ENCODE measurements at places on chromosomes 2 and 18.

DNA sequence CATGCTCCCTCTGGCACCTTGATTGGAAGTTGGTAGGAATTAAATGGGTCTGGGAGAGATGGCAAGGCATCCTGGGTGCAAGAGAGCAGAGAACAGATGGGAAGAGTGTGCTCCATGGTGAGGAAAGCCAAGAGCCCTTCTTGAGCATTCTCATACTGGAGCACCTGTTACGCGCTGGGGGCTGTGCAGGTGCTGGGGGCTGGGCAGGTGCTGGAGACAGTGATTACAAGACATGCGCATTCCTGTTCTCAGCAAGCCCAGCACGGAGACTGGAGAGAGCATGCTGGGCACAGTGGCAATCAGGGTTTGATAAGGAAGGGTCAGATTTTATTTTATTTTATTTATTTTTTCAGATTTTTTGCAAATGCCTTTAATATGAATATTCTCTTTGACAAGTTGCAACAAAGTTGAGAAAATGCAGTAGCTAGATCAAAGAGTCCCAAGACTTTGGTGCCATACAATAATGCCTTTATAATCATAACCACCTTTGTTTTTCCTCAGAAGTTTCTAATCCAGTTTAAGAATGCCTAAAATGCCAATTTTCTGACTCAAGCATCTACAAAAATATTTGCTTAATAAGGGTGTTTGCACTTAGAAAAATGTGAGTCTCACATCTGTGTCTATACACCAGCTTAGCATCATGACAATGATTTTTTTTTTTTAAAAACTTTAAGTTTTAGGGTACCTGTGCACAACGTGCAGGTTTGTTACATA, 193.3 kb downstream of the RNF152 start:
- no peak overlapping the region for H3K27ac ChIP-seq
- no peaks in the 10 kb centered on the region for H3K27me3 ChIP-seq
- no peaks in the 10 kb centered on the region for H3K4me1 ChIP-seq
- no peak for DNase-seq
- no peaks in the 10 kb centered on the region for H3K36me3 ChIP-seq

DNA sequence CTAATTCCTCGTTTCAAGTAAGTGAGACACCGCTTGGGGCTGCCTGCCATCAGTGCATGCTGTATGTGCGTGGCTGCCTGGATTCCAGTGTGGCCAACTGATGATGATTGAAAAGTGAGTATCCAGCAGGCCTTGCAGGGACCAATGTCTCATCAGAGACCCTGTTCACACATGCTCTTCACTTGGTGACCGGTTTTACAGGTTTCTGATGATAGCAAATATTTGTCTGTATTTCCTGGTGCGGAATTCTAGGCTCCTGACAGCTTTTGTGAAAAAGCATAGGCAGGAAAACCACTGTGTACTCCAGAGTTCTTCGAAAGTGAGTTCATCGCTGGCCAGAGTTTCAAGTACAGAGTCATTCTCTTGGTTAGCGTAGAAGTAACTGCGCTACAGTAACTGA, 13.8 kb upstream of the YWHAQ start:
- H3K27me3 ChIP-seq: no peaks in the 10 kb centered on the region
- no peak for DNase-seq
- no peak overlapping the region for H3K4me3 ChIP-seq

DNA sequence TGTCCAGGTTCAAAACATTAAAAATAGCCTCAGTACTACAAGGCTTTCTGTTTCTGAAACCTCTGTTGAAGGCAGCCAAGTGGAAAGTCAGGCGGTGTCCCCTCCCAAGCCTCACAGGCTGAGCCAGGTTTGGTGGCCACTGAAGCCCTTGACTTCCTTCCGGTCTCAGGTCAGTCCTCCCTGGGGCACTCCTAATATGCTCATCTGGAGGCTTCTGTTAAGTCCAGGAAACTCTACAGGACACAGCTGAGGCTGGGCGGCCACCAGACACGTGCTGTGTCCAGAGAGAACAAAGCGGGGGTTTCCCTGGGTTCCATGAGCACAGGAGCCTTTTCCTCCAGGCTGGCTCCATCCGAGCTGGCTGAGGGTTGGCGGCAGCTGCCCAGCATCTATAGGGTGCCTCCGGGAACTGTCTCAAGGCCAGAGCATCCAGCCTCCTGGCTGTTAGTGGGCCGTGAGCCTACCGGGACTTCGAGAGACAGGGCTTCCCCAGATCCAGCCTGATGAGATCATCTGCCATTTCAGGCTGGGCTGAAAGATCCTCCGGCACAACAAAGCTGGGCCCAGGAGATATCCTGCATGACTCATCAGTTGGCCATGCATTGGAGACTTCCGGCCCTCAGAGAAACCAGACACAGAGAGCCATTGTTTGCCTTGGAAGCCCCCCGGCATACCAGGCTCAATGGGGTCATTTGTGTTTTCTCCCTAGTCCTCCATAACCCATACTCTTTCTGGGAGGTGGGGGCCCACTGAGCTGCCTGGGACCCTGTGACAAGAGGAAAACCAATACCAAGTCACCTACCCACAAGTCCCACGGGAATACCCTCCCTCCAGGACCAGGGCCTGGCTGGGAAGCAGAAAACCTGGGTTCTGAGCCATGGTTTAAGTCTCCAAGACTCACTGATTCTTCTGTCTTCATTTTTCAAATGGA, 71.7 kb downstream of the HS1BP3 start:
- peaks cover 40% of the 10 kb centered on the region for H3K4me1 ChIP-seq
- H3K27ac ChIP-seq: peak overlapping the region; percentile 74
- no peaks in the 10 kb centered on the region for H3K36me3 ChIP-seq
- no peak overlapping the region for H3K4me3 ChIP-seq
- DNase-seq: no peak

DNA sequence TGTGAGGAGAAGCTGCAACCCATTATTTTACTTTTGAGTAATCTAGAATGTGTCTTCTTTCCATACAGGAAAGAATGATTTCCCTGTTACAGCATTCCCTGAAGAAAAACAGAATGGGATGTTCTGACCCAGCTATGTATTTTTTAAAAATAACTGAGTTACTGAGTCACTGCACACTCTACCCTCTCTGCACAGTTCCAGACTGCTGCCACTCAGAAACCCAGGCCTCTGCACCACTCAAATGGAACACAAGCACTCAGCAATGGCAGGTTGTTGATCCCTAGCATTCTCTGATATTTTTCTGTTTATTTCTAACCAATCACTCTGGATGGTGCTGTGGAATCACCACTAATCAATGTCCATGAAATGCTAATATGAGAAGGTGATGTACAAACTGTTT, 1300.0 kb upstream of the FAM98A start:
- DNase-seq: no peak
- no peaks in the 10 kb centered on the region for H3K36me3 ChIP-seq
- no peak overlapping the region for H3K27ac ChIP-seq
- no peak overlapping the region for H3K4me3 ChIP-seq

- H3K36me3 ChIP-seq: no peaks in the 10 kb centered on the region
- H3K4me3 ChIP-seq: no peak overlapping the region
- H3K27ac ChIP-seq: no peak overlapping the region
- no peaks in the 10 kb centered on the region for H3K27me3 ChIP-seq
Observed at GRCh38 chr2:166138144-166138543, 10.3 kb upstream of the SCN1A start.

DNA sequence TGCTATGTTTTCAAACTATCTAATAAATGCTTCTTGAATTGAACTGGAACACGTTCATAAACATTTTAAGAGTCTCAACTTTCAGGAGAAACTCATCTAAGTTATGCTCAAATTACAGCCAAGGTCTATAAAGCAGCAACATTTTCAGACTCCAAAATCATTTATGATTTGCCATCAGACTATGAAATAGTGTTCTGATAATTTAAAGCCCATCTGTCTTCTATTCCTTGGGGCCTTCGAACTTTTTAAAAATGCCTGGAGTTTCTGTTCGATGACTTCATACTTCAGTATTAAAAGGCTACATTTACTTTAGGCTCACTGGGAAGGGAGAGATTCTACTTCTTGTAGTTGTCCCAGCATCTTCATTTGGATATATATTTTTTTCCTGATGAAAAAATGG, 73.6 kb upstream of the NXPH2 start:
- H3K36me3 ChIP-seq: no peaks in the 10 kb centered on the region
- H3K27me3 ChIP-seq: no peaks in the 10 kb centered on the region
- no peak for DNase-seq
- H3K4me3 ChIP-seq: no peak overlapping the region

DNA sequence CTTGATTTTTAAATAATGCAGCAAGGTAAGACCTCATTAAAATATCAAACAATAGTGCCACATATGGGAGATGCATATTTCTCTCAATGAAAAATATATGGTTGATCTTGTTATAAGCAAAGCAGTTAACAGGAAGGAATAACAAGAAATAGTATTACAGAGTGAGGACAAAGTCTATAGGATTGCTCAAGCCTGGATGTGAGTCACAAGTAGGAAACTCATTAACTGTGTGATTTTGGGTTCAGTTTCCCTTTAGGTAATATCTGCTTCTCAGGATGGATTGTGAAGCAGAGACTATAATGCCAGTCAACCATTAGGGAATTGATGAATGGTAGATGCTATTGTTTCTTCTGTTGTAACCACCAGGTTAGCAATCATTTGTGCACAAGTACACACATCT, 42.9 kb upstream of the SPHKAP start:
- H3K36me3 ChIP-seq: no peaks in the 10 kb centered on the region
- no peaks in the 10 kb centered on the region for H3K4me1 ChIP-seq
- no peaks in the 10 kb centered on the region for H3K27me3 ChIP-seq

- no peaks in the 10 kb centered on the region for H3K27me3 ChIP-seq
- no peak overlapping the region for H3K4me3 ChIP-seq
- no peaks in the 10 kb centered on the region for H3K36me3 ChIP-seq
- DNase-seq: no peak
- H3K27ac ChIP-seq: no peak overlapping the region
- no peaks in the 10 kb centered on the region for H3K4me1 ChIP-seq
Observed at GRCh38 chr2:75324861-75325284, 125.6 kb upstream of the TACR1 start.

DNA sequence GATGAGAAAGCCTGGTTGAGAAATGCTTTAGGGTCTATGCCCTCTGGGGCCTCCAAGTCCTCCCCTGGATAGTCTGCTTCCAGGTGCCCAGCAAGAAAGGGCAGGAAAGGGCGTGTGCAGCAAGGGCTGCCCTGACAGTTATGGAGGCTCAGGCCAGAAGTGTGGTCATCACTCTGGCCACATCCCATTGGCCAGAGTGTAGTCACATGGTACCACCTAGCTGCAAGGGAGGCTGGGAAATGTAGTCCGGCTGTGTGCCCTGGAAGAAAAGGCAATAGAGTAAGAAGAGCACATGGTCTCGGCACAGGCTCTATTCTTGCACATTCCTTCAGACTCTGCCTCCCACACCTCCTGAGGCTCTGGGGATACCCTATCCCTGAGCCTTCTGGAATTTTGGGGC, 35.7 kb downstream of the ODC1 start:
- DNase-seq: no peak
- no peak overlapping the region for H3K27ac ChIP-seq
- H3K4me1 ChIP-seq: peaks cover 21% of the 10 kb centered on the region
- no peak overlapping the region for H3K4me3 ChIP-seq
- no peaks in the 10 kb centered on the region for H3K27me3 ChIP-seq
- H3K36me3 ChIP-seq: no peaks in the 10 kb centered on the region

DNA sequence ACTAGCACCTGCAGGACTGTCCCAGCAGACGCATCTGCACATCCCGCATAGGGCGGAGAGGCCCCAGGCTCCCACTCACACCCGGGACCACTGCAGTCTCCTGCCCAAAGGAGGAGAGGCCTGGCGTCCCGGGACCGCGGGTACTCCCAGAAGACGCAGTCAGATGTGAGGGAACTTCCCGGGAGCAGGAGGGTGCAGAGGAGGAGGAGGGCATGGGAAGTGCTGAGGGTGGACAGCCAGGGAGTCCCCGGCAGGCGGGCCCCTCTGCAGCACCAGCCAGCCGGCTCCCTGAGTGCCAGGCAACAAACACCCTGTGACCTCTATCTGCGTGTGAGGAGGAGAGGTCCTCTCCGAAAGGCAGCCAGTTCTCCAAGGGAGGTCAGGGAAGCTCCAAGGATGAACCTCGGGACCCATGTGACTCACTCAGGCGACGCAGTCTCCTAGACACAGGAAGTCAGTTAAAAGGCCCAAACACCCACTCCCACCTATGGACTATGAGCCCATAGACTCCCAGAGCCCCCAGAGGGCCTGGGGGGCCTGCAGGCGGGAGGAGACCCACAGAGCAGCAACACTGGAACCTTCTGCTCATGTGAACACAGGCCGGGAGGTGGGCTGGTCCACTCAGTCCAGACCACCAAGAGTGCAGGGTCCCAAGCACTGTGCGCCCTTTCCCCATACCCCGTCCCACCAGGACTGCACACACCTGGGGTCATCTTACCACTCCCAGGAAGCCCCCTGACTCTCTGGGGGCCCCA, 4.2 kb downstream of the PXDN start:
- H3K27ac ChIP-seq: peak overlapping the region; percentile 14
- H3K4me3 ChIP-seq: no peak overlapping the region
- no peaks in the 10 kb centered on the region for H3K27me3 ChIP-seq
- no peak for DNase-seq
- H3K4me1 ChIP-seq: peaks cover 27% of the 10 kb centered on the region
- no peaks in the 10 kb centered on the region for H3K36me3 ChIP-seq

- no peak for DNase-seq
- no peak overlapping the region for H3K4me3 ChIP-seq
- H3K27me3 ChIP-seq: no peaks in the 10 kb centered on the region
- H3K27ac ChIP-seq: no peak overlapping the region
Observed at GRCh38 chr2:68169308-68169707, 11.6 kb downstream of the PNO1 start.

GRCh38 chr18:37571266-37571665, 5.7 kb upstream of the CELF4 start:
- no peak for DNase-seq
- no peak overlapping the region for H3K4me3 ChIP-seq
- peaks cover 14% of the 10 kb centered on the region for H3K27me3 ChIP-seq

DNA sequence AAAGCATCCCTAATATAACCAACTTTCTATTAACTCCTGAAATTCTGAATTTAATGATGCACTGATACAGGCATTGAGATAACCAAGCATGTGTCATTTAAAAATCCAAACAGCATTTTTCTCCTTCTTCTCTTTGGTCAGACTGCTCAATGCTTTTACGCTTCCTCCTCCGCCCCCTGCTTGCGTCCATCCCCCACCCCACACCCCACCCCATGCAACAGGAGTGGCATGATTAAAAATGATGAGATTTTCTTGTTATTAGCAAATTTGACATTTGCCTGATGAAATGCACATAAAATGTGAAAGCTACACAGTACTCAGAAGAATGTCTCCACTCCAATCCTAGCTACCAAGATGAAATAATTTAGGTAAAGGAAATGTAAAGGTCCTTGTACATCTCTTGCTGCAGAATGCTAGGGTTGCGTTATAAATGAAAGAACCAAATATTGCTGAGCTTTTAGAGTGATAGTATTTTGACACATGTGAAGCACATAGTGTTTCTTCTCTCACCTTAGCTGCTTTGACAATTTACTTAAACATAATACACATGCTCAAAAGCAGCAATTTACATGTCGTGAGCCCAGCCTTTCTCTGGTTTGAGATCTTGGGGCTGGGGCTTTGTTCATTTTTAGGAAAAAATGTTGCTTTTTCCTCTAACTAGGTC, 263.8 kb downstream of the MEIS1 start:
- no peak overlapping the region for H3K4me3 ChIP-seq
- H3K36me3 ChIP-seq: no peaks in the 10 kb centered on the region
- H3K27ac ChIP-seq: peak overlapping the region; percentile 58
